ENCODE measurements at places on chromosomes 1 and 21.
A peak's percentile ranks its signal among the peaks of the same experiment; 100 is the strongest.

DNA sequence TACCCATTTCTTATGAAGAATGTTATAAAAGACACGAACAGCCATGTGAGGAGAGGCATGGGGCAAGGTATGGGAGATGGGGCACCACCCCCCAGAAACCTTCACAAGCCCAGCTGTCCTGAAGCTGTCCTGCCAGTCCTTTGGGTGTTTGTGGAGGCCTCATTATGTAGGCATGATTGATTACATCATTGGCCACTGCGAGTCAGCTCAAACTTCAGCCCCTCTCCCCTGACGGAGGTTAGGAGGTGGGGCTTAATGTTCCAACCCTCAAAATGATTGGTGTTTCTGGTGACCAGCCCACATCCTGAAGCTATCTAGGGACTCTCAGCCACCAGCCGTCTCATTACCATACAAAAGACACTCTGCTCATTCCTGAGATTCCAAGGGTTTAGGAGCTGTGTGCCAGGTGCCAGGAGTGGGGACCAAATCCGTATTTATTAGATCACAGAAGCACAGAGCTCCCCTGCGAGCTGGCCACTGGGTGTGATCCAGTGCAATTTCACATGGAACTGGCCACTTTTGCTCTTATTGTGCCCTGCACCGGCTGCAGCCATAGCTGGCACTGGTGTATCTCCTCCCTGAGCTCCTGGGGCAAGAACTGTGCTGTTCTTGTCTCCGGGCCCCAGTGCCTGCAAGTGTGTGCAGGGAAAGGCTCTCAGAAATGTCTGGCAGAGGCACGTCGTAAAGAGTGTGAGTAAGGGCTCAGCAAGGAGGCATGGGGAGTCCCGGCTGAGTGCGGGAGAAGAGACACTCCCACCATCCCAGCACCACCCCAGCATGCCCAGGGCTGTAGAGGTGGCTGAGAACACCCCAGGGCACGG is 10.5 kb downstream of the KIAA1614 start:
- DNase-seq, result no peak

DNA sequence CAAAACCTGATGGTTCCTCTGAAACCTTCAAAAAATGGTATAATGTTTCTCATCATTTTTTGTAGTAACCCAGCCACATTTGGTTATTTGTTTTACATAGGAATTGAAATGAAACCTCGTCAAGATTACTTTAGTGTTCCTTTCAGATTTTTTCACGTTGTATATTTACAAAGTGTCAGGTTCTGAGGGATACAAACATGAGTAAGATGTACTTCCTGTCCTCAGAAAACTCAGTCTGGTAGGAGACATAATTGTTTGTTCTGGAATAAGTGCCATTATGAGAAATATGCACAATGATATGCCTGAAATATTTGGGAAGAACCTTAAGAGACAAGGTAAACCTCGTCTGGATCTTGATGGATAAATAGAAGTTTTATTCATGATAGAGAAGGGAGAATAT is 145.5 kb downstream of the USP25 start:
- no peak for DNase-seq

GRCh38 chr1:198809247-198809646 is 170.4 kb downstream of the PTPRC start:
- DNase-seq, result no peak

DNA sequence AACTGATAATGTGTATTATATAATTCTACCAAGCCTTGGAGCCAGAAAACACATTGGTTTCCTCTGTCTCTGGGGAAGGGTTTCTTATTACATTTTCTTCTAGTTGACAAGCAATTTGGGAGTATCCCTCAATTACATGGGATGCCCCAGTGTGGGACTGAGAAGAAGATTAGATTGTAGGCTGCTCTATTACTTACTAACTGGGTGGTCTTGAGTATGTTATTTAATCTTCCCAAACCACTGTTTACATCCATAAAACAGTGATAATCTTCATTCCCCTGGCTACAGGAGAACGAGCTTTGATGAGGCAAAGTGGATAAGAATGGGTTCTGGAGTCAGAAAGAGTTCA is 105.8 kb downstream of the TSEN15 start:
- no peak for DNase-seq

GRCh38 chr1:212359794-212360479 is 54.7 kb downstream of the PACC1 start:
- DNase-seq, result no peak

DNA sequence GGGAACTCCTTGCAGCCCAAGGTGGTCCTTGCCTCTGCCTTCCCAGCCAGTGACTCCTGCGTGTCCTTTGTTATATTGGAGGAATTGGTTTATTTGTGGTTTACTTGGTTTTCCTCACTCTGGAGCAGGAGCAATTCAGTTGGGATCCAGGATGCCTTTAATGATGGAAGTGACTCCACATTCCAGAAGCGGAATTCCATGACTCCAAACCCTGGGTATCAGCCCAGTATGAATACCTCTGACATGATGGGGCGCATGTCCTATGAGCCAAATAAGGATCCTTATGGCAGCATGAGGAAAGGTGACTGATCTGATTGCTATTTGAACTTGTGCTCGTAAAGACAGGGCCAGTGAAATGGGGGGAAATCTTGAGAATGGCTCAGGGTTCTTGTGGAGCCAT is 15.1 kb upstream of the PIGV start:
- no peak for DNase-seq

DNA sequence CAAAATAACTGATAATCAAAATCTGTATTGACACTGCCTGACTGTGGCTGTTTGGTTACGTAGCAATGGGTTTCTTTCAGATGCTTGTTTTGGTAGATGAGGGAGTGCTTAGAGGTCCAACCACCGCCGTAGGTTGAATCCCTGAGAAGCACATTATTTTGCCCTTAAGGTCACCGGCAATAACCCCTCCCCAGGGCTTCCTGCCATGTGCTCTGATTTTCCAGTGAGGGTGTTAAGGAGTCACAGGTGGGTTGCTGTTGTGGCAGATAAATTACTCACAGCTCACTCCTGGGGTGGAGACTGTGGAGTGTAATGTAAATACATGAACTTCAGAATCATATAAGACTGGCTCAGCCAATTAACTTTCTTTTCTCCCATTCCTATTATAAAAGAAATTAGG is 81.5 kb upstream of the ZP4 start:
- DNase-seq, result no peak

DNA sequence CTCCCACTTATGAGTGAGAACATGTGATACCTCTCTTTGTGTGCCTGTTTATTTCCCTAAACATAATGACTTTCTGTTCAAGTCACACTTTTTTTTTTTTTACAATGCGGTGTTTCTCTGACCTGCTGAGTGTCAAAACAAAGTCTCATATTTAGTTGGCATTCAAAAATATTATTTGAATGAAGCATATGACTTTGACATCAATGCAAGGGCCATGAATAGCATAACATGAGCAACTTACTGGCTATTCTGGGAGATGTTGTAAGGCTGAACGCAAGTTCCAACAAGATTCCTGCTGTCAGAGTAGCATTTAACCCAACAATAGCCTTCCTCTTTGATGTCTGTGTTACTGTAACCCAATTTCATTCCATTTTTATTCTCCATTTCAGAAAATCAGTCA is 2.0 kb upstream of the KRTAP19-1 start:
- DNase-seq, result no peak

DNA sequence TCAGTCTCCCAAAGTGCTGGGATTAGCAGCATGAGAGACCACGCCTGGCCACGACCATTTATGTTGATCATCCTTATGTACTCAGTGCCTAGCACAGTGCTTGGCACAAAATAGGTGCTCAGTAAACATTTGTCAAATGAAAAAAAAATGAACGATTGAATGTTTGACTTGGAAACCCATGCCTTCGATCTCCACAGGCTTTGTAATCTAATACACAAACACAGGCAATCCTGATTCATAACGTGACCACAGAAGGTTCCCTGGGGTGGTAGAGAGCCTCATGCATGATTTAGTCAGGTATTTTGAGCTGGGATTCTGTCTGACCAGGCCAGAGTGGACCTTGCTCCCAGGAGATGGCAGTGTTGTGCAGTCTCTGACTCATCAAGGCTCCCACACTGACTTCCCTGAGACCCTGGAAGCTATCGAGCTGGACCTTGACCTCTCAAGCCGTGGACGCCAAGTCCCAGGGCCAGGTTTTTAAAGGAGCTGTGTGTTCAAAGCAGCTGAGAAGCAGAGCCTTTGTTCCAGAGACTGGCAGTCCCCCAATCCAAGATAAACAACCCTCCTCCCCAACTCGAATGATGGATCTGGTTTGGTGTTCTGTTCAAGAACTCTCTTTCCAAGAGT is 81.1 kb downstream of the PGM1 start:
- peak; percentile 54 for DNase-seq

- DNase-seq, result no peak
These were observed 26.2 kb downstream of the UBASH3A start for GRCh38 chr21:42429856-42430255.

DNA sequence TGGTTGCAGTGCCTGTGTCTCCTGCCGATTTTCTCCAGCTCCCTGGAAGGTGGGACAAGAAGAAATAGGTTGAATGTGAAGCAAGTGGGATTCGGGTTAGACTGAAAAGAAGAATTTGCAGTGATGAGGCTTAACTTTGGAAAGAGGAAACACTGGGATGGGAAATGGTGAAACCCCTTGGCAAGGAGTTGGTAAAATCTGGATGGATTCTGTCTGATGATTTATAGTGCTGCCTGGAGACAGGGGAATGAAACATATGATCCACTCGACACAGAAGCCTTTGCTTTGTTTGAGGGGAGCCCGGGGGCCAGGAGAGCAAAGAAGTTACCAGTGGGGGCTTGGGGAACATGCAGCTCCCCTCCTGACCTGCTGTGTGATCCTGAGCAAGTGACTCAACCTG is 67.2 kb downstream of the UBIAD1 start:
- DNase-seq, result no peak

- DNase-seq, result no peak
These were observed 42.7 kb upstream of the RGS2 start for GRCh38 chr1:192766009-192766625.

GRCh38 chr1:153963850-153964331 is 554 bp upstream of the SLC39A1 start:
- DNase-seq, result peak; percentile 39

DNA sequence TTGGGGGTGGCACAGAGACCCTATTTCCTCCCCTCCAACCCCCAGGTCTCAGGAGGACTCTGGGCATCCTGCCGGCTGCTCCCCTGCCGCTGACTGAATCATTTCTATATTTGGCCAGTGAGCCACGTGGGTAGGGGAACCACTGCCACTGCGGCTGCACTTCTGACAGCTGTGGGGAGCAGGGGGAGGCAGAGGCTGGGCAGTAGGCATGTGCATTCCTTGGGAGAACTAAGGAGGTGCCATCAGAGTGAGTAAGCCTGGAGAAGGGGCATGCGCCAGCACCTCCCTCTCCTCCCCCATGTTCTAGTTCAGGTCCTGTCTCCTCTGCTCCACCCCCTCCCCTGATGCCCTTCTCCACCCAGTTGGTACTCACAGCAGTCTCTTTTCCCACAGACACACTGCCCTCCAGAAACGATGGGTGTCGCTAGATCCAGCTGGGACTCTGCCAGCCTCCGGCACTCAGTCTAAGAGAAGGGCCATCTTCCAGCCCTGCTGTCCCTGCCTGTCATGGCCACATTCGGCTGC is 12.0 kb downstream of the PPFIA4 start:
- no peak for DNase-seq

DNA sequence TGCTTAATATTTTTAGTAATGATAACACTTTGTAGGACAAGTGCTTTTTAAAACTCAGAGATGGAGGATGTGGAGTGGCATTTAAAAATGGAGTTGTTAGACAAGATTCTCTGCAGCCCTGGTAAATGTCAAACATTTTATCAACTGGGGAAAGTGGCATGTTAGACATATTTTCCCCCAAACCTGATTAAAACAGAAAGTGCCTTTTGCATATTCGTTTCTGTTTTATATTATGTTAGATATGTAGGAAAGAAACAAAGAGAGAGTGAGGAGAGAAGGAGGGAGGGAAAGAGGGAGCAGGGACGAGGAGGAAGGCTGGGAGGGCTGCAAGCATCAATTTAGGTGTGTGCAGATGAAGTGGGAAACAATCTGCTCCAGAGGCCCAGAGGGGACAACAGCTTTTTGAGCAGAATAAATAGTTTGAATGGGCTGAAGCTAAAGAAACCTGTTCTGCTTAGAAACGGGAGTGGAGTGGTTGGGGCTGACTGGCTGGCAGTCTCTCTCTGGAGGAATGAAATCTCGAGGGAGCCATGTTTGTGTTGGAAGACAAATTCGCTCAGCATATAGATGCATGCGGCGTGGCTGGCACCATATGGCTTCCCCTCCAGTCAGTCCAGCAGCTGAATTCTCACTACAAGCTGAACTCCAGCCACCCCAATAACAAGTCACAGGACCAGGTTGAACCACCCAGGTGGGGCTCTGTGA is 502.2 kb downstream of the AJAP1 start:
- DNase-seq, result no peak

GRCh38 chr1:7002728-7003127 is 217.5 kb downstream of the CAMTA1 start:
- DNase-seq, result no peak

GRCh38 chr1:154711416-154711815 is 103.4 kb upstream of the ADAR start:
- no peak for DNase-seq

DNA sequence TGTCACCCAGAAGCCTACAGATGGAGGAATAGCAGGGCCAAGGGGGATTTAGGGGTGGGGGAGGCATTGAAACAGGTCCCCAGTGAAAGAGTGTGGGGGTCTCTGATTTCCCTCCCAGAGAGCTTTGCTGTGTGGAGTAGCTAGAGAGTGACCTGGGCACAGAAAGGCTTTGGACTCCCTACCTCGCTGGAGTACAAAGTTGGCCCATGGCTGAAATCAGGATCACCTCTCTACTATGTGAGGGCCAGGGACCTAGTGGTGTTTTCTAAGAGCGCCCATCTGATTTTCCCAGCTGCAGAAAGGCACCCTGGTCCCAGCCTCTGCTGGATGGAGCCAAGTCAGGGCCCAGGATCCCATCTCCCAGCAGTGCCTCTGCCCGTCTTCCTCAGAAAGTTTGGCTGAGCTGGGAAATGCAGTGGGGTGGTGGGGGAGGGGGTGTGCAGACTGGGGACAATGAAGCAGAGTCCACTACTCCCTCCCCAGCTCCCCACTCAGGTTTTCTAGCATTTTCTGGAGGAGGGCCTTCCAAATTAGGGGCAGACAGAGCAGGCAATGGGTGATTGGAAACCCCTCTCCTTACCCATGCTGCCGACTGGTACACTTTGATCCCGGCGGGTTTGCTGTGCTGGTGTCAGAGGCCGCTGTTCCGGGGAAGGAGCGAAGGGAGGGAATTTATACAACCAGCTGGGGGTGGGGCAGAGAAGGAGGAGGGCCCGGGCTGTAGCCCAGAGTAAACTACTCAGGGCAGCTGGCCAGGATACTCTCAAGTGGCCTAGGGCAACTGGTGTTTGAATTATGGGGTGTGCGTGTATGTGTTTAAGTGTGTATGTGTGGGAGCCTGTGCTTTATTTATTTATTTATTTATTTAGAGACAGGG is at the start of gene SELENBP1:
SELENBP1 (minus strand) TSS at position 648 of the 877 bp plus-strand sequence; CDS start at position 584, 64 bp downstream.
- peak; percentile 77 for DNase-seq

DNA sequence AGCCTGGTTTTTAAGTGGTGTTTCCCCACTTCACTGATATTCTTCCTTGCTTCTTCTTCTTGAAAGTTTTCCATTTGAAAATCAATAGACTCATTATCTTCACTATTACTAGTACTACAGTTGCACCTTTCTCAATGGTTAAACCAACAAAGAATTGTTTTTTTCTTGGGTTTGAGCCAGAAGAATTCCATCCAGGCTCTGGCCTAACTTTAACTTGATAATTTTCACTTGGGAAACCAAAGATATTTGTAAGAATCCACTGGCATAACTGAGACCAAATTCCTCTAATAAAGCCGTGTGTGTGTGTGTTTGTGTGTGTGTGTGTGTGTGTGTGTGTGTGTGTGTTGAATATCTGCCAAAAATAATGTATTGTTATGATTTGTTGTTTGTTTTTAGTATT is 103.2 kb downstream of the SGIP1 start:
- DNase-seq, result no peak

GRCh38 chr1:39104158-39105060 is 78.3 kb downstream of the NDUFS5 start:
- DNase-seq, result no peak

GRCh38 chr1:182340233-182341058 is 51.1 kb downstream of the GLUL start:
- peak; percentile 17 for DNase-seq

All from K562 (cell line).